ENCODE measurements at places on chromosomes 4 and X.

GRCh38 chr4:3802571-3803474 is 36.6 kb downstream of the ADRA2C start:
- no peak for DNase-seq

- no peak for DNase-seq
Observed at GRCh38 chrX:122572461-122572860, 611.6 kb upstream of the GRIA3 start.

DNA sequence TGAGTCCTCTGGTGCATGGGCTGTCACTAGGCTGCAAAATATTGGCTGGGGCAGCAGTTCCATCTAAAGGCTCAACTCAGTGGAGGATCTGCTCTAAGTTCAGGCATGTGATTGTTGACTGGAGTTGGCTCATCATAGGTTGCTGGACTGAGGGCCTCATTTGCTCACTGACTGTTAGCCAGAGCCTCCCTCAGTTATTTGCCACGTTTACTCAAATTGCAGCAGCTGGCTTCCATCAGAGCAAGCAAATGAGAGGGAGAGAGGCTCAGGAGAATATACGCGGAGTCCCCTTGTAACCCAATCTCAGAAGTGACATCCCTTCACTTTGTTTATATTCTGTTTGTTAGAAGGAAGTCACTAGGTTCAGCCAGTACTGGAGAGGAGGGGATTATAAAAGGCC is 54.1 kb downstream of the BMP3 start:
- DNase-seq = no peak

DNA sequence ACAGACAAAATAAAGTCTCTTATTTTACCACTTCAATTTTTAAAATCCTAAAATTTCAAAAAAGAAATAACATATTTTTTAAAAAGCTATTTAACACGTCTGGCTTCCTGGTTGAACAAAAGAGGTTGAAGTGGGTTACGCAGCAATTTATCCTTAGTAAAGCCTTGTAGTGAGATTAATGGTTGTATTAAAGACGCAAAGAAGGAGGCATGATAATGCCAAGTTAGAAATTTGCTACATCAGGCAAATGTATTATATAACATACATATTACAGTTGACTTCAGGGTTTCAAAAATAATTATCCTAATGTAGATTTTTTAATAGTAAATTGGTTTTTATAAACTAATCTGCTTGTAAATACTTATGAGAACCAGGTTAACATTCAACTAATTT is 35.3 kb downstream of the ANKRD17 start:
- DNase-seq = no peak

- DNase-seq = no peak
Observed at GRCh38 chr4:146134761-146135445, 40.6 kb upstream of the LSM6 start.

GRCh38 chr4:23232987-23233386 is 540.2 kb downstream of the GBA3 start:
- no peak for DNase-seq

- no peak for DNase-seq
Observed at GRCh38 chr4:105002278-105002677, 144.4 kb upstream of the TET2 start.

- no peak for DNase-seq
Observed at GRCh38 chr4:2071912-2072867, 13.1 kb downstream of the NAT8L start.

GRCh38 chr4:78166622-78167021 is 109.5 kb downstream of the FRAS1 start:
- DNase-seq = no peak

GRCh38 chr4:4217113-4217512 is 9.6 kb downstream of the OTOP1 start:
- DNase-seq = no peak

GRCh38 chr4:20376070-20376469 is 124.4 kb downstream of the SLIT2 start:
- no peak for DNase-seq

GRCh38 chrX:153102418-153102817 is 30.2 kb downstream of the PNMA6A start:
- DNase-seq = no peak

- DNase-seq = no peak
Observed at GRCh38 chr4:126775485-126776106, 857.2 kb upstream of the INTU start.
